ENCODE measurements at places on chromosomes 2 and 18.

- DNase-seq = peak; percentile 76
These were observed 70.4 kb downstream of the CWC22 start for GRCh38 chr2:179936654-179937053.

DNA sequence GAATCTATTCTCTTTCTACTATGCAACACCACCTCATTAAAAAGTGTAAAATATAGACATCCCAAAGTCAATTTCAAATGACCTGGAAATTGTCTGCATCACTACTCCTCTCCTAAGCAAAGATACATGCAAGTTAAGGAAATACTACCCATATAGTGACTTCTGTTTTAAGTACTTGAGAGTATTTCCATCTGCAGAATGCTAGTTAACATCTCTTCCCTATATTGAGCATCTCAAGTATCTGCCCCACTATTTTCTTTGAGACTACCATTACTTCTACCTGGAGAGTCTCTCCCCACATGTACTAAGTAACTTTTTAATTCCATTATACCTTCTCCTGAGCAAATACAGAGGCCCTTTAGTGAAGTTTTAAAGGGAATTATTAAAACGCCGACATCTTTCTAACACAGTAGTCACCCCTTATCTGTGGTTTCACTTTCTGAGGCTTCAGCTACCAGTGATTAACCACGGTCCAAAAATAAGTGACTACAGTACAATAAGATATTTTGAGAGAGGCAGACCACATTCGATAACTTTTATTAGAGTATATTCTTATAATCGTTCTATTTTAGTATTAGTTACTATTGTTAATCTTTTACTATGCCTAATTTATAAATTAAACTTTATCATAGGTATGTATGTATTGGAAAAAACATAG, 21.8 kb downstream of the CWC22 start:
- DNase-seq = no peak

GRCh38 chr2:184201246-184201645, 397.1 kb upstream of the ZNF804A start:
- DNase-seq = no peak

DNA sequence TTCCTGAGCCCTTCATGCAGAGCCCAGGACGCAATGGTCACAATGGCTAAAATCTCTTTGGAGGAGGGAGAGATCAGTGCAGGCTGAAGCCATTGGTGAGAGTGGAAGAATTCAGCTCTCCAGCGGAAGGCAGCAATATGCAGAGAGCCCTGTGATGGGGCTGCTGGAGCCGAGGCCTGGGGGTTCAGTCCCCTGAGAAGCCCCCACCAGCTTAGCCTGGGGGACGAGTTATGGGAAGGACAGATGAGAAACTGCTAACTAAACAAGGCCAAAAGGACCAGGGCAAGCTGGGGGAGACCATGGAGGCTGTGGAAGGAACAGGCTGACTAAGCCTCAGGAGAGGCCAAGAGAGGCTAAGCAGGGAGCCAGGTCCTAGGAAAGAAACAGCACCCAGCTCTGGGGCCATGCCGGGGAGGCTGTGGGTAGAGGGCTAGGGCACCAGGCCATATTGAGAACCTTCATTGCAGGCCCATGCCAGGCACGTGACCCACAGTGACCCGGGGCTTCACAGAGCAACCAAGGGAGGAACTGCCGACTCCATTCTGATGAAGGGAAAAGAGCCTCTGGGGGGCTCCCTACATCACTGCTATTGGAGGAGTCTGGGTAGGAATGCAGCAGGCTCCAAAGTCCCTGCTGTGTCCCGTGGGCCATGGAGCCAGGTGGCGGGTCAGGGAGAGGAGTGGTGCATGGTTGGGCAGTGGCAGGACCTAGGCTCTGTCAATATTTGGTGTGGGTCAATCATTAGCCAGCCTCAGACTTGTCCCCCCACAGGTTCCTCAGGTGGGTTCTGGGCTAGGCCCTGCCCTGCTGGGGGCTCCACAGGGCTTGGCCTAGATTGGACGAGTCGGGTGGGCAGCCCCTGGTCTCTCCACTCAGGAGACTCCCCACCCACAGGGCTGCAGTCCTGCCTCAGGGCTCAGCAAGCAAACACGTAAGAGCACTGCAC, 19.8 kb downstream of the PROC start:
- DNase-seq = no peak

- DNase-seq = peak; percentile 35
These were observed 441.5 kb upstream of the POU3F3 start for GRCh38 chr2:104412384-104412783.

- DNase-seq = no peak
These were observed 722.6 kb downstream of the METTL4 start for GRCh38 chr18:1848716-1849115.

GRCh38 chr18:12838178-12838634, 45.8 kb downstream of the PTPN2 start:
- DNase-seq = peak; percentile 93

DNA sequence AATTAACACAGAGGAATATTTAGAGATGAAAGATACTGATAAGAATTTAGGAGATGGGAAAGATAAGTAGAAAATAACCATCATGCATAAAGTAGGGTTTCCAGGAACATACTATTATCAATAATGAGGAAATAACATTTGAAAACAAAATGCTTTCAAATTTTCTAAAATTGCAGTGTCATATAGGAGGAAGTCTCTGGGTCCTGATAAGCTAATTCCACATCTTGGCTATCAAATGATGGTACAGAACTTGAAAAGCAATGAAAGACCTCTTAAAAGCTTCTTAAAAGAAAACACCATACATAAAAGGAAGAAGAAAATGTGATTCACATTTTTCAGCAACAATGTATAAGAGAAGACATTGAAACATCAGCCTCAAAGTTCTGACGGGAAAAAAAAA, 1024.8 kb downstream of the TSN start:
- no peak for DNase-seq

DNA sequence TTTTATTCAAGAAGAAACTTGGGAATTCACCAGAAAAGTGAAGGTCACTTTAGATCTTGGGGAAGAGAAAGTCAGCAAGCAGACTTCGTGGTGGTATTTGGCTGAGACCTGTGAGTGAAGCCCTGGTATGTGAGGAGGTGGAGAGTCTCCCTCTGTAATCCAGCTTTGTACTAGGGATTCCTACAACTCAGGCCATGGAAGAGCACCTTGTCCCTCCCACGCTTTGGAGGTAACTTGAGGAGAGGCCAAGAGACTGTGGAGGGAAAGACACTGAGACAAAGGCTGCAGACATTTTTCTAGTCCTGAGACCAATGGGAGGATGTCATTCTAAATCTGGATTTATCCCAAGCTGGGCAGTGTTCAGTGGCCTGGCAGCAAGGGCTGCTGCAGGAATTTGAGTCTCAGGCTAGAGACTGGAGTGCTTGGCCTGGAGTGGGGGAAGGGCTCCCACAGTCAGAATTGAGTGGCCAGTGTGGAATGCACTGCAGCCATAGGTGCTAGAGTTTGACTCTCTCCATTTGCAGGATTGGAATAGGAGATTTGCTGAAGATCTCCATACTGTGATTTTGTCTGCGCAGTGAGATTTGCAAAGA, 219.0 kb downstream of the ACTR3 start:
- DNase-seq = no peak

DNA sequence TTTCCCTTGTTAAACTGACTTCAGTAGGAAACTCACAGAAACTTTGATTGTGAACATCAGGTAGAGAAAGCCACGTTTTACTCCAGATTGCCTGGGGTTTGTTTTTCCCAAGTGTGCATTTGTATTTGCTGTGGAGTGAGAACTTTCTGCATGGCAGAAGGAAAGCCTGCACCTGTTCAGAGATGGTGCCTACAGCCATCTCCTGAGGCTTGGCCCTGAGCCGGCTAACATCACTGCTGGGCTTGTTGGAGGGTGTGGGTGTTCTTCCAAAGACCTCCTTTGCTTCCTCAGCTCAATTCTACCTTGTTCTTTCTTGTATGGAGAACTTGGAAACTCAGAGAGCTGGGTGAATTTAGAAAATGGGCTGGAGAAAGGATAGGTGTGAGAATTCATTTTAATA, 16.1 kb downstream of the KCNS3 start:
- DNase-seq = no peak

GRCh38 chr2:38079116-38080052, 3.4 kb upstream of the CYP1B1 start:
- no peak for DNase-seq

GRCh38 chr2:100321866-100322820, at the start of gene LONRF2:
TSS of gene LONRF2 (minus strand) at chr2:100322501. CDS start at chr2:100322093, 408 bp downstream.
- DNase-seq = peak; percentile 66

DNA sequence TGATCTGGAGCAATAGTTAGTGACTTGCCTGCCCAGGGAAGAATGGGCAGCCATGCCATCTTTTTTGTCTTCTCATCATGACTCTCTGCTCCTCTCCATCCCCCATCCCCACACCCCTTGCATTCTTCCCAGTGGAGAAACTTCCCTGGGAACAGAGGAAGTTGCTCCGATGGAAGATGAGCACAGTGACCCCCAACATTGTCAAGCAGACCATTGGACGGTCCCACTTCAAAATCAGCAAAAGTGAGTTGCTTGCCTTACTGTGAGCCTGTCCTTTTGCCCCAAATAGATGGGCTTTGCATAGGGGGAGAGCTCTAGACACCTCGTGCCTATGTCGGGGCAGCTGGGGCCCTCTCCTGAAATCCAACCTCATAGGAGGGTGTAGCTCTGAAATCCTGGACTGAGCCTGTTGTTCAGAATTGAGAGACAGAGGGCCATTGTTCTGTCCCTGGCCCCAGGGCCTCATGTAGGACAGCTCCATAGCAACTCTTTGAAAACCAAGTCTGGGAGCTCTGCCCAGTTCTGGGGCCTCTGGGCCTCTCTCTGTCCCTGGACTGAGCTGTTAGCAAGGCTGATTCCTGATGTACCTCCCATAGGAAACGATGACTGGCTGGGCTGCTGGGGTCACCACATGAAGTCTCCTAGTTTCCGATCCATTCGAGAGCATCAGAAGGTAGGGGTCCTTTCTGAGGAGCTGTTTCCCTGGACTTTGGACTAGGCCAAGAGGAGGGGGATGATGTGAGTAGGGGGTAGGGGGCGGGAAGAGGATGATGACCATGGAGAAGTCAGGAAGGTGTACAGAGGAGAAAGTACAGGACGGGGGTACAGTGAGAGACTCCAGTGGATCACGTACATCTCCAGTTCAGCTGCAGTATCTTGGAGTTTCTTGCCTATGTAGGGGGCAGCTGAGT, 35.2 kb downstream of the TTLL4 start:
- DNase-seq = peak; percentile 65

DNA sequence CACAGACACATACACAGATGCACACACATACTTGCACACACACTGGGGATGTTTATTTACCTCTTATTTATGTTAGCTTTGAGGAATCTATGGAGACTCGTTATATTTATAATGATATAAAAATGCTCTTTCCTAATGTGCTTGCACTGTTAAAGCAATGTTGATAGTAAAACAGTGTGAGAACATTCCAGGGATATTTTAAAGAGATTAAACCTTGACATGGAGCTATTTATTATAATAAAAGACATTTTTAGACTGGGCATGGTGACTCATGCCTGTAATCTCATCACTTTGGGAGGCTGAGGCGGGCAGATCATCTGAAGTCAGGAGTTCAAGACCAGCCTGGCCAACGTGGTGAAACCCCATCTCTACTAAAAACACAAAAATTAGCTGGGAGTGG, 557.3 kb upstream of the ZNF804A start:
- DNase-seq = no peak

DNA sequence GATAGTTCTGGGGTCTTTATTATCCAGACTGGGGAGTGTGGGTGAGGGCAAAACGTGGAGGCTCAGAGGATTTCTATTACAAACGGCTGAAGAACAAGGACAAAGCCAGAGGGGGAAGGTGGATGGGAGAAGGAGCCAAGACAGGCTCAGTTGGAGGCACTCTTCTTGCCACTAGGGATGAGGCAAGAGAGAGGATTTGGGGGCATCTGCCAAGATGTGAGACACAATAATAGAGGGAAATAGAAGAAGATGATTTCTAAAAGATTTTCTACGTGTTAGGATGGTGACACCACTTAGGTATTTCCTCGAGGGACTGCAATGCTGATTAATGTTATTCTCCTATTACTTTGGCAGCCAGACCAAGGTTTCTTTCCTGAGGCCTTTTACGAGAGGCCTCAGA, 71.8 kb downstream of the APOB start:
- no peak for DNase-seq

DNA sequence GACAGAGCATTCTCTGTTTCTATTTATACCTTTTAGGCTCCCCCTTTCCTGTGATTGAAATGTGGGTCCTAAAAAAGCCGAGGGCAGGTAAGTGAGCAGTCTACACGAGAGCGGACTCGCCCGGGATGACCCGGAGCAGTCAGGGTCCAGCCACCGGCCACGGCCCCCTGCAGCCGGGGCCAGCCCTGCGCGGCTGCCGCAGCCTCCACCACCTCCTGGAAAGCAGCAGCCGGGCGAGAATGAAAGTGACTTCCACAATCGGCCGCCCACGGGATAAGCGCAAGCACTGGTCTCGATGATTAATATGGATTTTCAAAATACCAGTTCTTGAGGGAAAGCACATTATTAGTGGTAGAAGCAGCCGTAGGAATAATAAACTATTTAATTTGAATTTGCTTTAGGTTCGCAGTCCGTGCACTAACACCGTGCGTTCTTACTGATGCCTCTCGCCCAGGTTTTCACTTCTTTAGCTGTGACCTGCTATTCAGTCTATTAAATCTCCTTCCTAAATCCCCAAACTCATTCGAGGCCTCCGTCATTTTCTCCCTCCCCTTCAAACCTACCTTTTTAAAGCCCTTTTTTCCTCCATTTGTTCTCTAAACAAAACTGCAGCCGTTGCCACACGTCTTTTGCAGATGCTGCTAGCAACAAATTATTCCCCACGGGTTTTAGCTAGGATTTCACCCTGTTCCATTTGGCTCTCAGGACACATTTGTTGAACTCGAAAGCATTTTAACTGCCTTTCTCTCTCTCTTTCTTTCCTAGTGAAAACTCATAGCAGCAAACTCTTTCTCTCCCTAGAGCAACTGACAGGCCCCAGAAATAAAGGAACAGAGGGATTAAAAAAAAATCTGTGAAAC, 1015.1 kb upstream of the PIK3C3 start:
- no peak for DNase-seq

DNA sequence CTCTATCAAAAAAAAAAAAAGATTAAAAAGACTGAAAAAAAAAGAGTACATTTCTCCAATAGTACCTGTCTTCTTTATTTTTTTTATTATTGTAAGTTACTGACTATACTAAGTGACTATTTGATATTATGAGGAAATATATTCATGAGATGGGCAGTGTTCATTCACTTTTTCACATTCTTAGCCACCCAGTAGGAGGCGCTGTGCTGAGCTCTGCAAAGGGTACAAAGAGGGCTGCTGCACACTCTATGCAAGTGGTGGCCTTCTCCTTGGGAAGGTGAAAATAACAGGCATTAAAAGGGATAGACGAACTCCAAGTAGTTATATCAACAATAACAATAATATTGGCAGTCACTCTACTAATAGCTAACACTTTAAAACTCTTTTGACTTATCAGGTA, 1034.9 kb upstream of the FANCL start:
- DNase-seq = peak; percentile 1

GRCh38 chr18:49050452-49050851, 99.7 kb upstream of the SMAD7 start:
- DNase-seq = no peak

DNA sequence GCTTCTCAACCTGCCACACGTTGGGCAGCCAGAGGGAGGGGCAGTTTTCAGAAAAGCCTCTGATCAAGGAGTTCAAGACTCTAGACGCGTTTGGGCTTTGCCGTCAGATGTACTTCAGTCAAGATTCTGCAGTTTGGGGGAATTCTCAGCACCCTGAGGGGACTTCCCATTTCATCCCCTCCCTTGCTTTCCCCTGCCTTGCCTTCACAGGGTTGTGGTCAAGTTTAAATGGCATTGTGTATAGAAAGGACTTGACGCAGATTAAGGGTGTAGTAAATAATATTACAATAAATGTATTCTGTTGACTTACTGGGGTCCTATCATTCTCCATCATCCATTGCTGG, 198.3 kb upstream of the NABP1 start:
- DNase-seq = no peak

All from Calu3 (cell line).